NCI-H1694 (cell line): ENCODE measurements at places on chromosomes 12 and 14.
A peak's percentile ranks its signal among the peaks of the same experiment; 100 is the strongest.

DNA sequence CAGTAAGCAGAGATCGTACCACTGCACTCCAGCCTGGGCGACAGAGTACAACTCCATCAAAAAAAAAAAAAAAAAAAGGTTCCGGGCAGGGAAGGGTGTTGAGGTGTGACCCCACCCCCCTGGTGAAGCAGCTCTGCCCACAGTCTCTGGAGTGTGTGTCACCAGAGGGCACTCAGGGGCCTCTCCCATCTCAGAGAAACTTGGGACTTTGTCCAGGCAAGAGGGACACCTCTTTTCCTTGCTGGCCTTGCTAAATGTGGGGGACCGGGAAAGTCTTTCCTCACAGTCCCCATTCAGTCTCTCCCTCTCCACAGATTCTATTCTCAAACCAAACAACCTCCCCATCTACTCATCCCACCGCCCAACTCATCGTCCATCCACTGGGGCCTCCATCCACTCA lies 43.6 kb downstream of the RFLNA start:
- no peak for DNase-seq

DNA sequence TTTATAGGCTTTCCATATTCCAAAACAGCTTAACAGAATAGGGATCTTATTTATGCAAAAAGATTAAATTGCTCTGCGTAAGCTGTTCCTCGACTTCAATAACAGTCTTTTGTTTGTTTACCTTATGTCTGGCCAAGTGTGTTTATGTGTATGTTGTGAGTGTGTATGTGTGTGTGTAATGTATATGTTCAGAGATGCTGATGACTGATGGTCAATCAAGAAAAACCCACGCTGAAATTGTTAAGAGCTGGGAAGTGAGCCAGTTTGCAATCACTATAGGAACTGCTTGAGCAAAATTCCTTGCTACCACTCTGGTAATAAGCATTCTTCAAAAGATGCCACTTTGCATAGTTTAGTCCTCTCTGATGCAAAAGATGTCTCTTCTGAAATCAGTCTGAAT lies 59.6 kb downstream of the PRKD1 start:
- DNase-seq: no peak

DNA sequence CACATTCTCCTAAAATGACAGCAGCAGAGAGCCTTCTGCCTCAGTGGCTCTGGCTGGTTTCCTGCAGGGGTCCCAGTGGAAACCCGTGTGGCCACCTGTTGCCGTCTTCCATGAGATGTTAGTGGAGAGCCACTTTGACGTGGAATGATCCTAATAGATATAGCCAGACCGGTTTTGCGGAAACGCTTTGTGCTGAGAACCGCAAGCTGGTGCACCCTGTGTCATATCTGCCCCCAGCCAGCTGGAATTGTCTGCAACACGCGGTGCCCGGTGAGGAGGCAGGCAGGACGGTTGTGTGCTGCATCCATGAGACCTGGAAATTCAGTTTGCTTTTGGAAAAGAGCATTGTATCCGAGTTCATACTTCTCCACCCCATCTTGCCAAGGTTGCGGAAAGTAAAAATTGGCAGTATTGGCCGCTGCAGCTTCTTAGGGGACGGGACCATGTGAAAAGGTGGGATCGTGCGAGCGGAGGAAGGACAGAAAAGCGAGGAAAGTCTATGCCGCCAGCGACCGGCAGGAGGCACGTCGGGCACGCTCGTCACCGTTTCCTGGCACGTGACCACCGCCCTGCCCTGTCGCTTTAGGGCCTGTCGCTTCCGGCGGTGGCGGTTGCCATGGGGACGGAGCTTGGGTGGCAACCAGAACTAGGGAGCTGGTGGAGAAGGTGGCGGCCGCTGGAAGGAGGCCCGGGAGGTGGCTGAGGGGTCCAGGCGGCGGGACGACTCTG lies at the start of gene CFAP251:
Gene CFAP251 (plus strand): TSS at position 643 of the 729 bp plus-strand sequence. CDS start 2,714 bp downstream, outside the sequence.
- DNase-seq: peak; percentile 88

GRCh38 chr14:41285186-41285748 lies 321.4 kb upstream of the LRFN5 start:
- DNase-seq: peak; percentile 84

GRCh38 chr12:113823016-113823415 lies 143.1 kb downstream of the RBM19 start:
- DNase-seq: peak; percentile 86

DNA sequence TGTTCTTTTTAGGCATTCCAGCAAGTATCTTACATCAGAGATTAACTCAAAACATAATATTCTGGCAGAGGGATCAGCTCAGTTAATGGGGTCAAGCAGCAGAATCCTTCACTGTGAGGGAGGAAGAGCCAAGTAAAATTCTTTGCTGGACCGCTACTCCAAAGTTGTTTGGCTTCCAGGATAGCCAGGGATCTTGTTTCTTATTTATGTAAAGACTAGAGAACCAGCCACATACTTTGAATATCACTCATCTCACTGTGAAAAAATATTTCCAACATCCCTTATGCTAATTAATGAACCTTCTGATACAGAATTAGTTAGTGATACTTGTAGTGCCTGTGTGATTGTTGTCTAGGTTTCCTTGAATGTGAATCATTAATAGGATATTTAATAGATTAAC lies 94.2 kb downstream of the PLEKHA5 start:
- no peak for DNase-seq

DNA sequence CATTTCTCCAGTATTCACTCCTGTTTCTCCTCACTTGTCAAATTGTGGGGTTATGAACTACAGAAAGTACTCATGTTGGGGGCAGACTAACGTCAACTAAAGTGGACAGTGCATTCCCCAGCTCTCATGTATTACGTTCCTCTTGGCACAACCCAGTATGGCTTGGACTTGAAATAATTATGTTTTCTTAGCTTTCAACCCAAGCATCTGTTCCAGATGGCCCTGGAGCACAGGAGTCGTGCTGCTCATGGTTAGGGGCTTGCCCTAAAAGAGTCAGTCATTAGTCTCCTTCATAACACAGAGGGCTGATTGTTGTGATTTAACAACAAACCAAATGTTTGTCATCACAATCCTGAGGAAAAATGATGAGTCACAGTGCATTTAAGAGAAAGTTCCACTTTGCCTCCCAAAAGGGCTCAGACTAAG lies 154.4 kb downstream of the RPAP3 start:
- no peak for DNase-seq

GRCh38 chr12:49227713-49228112 lies 37.2 kb upstream of the TUBA1C start:
- peak; percentile 87 for DNase-seq

DNA sequence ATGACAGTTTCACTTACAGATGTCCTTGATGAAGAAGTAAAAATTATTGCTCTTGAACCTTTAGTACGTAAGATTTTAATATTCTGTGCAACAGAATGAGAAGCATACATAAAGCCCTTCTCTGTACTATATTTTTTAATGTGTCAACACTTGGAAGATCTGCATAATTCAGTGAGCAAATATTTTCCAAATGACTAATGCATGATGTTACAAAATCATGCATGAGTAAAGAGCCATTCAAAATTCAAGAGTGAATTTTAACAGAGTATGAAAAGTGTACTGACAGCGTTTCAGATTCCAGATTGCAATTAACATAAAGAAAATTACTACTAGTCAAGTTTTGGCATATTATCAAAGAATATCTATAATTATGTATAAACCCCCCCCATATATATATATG lies 101.4 kb upstream of the BBS10 start:
- DNase-seq: no peak

GRCh38 chr14:35046048-35046750 lies at the start of gene FAM177A1:
Gene FAM177A1 (plus strand): TSS chr14:35046272. CDS start chr14:35046464, 192 bp downstream.
- peak; percentile 84 for DNase-seq

DNA sequence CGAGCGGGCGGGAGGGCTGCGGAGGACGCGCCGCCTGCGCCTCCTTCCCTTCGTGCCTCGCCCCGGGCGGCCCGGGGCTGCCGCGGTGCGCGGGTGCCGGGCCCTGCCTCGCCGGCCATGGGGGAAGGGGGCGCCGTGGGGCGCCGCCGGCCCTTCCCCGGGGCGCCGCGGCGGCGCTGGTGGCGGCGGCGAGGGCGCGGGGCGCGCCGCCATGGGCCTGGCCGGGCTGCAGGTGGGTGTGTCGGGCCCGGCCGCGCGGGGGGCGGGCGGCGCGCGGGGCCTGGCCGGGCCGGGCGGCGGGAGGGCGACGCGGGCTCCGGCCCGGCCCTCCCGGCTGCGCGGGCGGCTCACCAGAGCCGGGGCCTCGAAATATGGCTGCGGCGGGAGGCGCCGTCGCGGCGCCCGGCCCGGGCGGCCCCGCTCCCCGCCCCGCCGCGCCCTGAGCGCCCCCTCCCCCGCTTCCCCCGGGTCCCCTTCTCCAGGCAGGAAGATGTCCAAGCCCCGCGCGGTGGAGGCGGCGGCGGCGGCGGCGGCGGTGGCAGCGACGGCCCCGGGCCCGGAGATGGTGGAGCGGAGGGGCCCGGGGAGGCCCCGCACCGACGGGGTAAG lies 5.1 kb downstream of the KMT5A start:
- DNase-seq: no peak

GRCh38 chr12:84136862-84137367 lies 775.7 kb downstream of the SLC6A15 start:
- DNase-seq: no peak

DNA sequence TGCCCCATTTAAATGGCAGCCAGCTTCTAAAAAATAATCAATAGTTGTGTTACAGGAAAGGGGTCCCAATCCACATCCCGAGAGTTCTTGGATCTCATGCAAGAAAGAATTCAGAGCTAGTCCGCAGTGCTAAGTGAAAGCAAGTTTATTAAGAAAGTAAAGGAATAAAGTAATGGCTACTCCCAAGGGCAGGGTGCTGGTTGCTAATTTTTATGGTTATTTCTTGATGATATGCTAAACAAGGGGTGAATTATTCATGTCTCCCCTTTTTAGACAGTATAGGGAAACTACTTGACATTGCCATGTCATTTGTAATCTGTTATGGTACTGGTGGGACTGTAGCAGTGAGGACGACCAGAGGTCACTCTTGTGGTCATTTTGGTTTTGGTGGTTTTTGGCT lies 591.3 kb downstream of the LRFN5 start:
- no peak for DNase-seq

- DNase-seq: peak; percentile 54
Observed at GRCh38 chr14:32565256-32565655, 236.2 kb downstream of the AKAP6 start.

DNA sequence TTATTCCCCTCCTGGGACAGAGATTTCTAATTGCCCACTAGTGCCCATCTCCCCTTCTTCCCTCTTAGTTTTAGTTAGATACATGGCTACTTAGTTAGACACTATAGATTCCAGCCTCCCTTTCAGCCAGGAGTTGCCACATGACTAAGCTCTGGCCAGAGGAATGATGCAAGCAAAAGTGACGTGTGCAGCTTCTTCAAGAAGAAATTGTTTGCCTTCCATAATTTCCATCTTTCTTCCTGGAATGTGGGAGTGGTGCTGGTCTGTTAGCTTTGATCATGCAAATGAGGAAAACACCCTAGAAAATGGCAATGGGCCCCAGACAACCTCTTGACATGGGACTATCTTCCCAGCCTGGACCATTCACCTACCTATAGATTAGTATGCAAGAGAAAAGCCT lies 21.4 kb downstream of the CCDC177 start:
- DNase-seq: no peak

DNA sequence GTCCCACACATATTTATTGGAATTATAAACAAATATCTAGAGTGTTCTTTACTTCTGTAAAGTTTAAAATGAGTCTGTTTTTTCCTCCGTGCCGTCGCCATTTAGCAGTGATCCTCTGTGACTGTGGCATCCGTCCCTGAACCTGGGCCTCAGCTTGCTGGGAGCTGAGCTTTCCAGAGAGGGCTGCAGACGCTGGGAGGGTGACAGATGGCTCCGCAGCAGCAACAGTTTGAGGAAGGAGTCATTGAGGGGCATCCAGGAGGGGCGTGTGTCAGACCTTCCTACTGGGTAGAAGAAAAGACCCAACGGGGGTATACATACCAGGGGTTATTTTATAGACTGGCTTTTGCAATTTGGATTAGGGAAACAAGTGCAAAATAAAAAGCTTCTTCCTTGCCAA lies 47.9 kb downstream of the NEUROD4 start:
- DNase-seq: peak; percentile 75

DNA sequence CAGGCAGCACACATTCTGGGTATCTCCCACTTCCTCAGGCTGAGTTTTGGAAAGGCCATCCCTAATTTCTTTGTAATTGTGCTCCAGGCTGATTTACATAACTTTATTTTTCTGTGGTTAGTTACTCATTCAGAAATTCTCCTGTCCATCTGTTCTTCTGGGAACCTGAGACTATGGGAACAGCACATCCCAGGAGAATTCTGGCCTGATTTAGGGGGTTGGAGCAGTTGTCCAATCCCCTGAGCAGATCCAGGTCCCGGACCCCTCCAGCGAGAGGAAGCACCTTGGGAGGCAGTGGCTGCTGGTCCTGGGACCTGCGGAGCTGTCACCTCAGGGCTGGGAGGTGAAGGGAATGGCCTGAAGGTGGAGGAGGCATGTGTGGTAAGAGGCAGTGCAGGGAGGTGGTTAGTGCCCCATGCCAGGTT lies 40.4 kb downstream of the TSPAN9 start:
- DNase-seq: peak; percentile 53

DNA sequence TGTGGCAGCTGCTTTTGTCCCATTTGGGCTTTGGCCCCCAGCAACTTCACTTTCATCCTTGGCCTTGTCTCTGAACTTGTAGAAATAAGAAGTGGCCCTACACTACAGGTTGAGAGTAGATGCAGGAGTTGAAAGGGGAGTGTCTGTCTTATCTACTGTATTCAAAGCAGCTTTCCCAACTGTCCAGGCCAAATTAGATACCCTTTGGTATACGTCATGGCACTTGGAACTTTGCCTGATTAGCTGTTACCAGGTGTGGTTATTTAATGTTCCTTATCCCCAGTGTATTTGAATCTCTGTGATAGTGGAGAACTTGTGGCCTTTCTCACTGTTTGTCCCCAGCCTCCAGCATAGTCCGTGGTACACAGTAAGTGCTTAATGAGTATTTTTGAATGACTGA lies 33.5 kb downstream of the SUDS3 start:
- no peak for DNase-seq

DNA sequence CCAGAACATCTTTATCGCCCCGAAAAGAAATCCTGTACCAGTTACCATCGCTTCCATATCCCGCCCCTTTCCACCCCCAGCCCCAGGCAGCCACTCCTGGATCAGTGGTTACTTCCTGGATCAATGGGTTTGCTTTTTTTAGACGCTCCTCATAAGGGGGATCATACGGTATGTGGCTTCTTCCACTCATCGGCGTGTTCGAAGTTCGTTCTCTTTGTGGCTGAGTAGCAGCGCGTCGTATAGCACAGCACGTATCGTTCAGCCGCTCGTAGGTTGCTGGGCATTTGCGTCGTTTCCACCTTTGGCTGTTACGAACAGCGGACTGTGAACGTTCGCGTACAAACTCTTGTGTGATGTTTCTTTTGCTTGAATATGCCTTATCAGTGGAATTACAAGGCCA lies 1.8 kb downstream of the NOC4L start:
- DNase-seq: no peak
